ENCODE measurements at places on chromosomes 5 and 9. TPM values are rescaled to one million over a fixed set of nuclear protein-coding genes. Genes with fewer than 3 reads are reported as not detected.

Gene NR5A1
- 0.10 TPM for total RNA-seq

Gene TMEM38B
- 13.8 TPM for total RNA-seq

Gene NOXA1
- 1.4 TPM for total RNA-seq

Gene DRD1
- total RNA-seq: 2.3 TPM

Gene TMC1
- total RNA-seq: 0.89 TPM

- H3K27ac ChIP-seq: no peak overlapping the region
- H3K4me1 ChIP-seq: no peaks in the 10 kb centered on the region
- DNase-seq: no peak
- H3K27me3 ChIP-seq: no peaks in the 10 kb centered on the region
- H3K4me3 ChIP-seq: no peak overlapping the region
These were observed 37.0 kb downstream of the DPYSL3 start for GRCh38 chr5:147472664-147473475.

GRCh38 chr9:93010056-93010455 is 48.4 kb upstream of the SUSD3 start:
- H3K4me1 ChIP-seq: peaks cover 10% of the 10 kb centered on the region
- no peaks in the 10 kb centered on the region for H3K27me3 ChIP-seq
- H3K27ac ChIP-seq: no peak overlapping the region
- H3K36me3 ChIP-seq: peaks cover 44% of the 10 kb centered on the region

DNA sequence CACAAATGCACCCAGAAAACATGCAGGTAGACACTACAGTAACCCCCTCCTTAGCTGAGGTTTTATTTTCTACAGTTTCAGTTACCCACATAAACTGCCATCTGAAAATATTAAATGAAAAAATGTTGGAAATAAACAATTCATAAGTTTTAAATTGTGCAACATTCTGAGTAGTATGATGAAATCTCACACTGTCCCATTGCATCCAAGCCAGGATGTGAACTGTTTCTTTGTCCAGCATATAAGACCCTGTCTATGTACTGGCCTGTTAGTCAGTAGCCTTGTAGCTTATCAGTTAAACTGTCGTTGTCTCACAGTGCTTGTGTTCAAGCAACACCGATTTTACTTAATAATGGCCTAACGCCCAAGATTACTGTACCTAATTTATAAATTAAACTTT is 630.5 kb downstream of the ANXA1 start:
- no peaks in the 10 kb centered on the region for H3K27me3 ChIP-seq
- no peak overlapping the region for H3K4me3 ChIP-seq
- no peaks in the 10 kb centered on the region for H3K36me3 ChIP-seq

GRCh38 chr5:137470111-137470920 is 28.8 kb downstream of the SPOCK1 start:
- H3K4me1 ChIP-seq: no peaks in the 10 kb centered on the region
- DNase-seq: no peak
- no peak overlapping the region for H3K4me3 ChIP-seq
- no peaks in the 10 kb centered on the region for H3K27me3 ChIP-seq
- no peak overlapping the region for H3K27ac ChIP-seq
- H3K36me3 ChIP-seq: no peaks in the 10 kb centered on the region

DNA sequence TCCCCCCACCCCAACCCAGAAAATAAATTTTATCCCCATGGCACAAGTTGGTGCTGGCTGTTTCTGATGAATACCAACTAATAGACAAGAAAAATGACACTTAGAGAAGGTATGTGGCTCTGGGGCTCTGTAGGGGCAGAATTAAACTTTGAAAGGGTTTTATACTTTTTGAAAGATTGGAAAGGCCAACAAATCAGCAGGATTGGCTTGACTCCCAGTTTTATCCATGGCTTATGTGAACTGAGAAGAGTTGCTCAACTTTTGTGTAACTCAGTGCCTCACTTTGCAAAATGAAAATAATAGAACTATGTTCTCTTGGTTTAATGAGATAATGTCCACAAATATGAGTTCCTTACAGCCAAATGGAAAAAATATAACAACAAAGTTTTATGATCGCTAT is 288.9 kb upstream of the KIF2A start:
- H3K4me3 ChIP-seq: no peak overlapping the region
- H3K27ac ChIP-seq: no peak overlapping the region
- no peaks in the 10 kb centered on the region for H3K27me3 ChIP-seq
- H3K4me1 ChIP-seq: no peaks in the 10 kb centered on the region

- no peak for DNase-seq
- H3K27ac ChIP-seq: no peak overlapping the region
- H3K4me1 ChIP-seq: no peaks in the 10 kb centered on the region
- H3K36me3 ChIP-seq: no peaks in the 10 kb centered on the region
- no peak overlapping the region for H3K4me3 ChIP-seq
- no peaks in the 10 kb centered on the region for H3K27me3 ChIP-seq
These were observed 68.6 kb upstream of the STARD4 start for GRCh38 chr5:111580956-111581355.

DNA sequence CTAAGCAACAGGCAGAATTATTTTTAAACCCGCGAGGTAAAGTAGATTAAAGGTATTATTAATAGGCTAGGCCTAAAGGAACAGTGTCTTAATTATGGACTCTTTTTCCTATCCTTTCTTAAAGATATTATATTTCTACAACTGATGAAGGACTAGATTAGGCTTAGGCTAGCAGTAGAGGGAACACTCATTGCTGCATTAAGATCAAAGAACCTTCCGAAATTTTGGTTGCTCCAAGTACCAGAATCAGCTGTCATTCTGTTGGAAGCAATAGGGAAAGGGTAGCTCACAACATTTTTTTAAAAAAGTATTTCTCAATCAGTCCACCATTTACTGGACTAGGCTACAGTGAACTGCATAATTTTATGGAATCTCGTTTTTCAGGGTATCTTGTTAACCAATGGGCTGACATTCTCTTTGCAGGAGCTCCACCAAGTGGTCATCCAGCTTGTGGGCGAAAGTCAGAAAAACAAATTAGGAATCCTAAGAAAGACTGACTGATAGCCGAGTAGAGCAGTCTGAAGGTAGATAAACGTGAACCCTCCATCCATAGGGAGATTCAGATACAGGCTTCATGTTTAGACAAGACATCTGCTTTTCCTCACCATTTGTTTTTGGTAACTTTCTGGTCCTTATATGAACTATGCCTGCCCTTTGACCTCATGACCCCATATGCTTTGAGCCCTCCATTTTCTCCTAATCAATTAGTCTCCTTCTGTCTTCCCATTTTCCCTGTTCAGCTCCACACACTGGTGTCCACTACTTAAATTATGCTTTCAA is 103.6 kb upstream of the CHD1 start:
- H3K27ac ChIP-seq: no peak overlapping the region
- no peaks in the 10 kb centered on the region for H3K36me3 ChIP-seq
- DNase-seq: peak; percentile 42
- H3K4me3 ChIP-seq: no peak overlapping the region

DNA sequence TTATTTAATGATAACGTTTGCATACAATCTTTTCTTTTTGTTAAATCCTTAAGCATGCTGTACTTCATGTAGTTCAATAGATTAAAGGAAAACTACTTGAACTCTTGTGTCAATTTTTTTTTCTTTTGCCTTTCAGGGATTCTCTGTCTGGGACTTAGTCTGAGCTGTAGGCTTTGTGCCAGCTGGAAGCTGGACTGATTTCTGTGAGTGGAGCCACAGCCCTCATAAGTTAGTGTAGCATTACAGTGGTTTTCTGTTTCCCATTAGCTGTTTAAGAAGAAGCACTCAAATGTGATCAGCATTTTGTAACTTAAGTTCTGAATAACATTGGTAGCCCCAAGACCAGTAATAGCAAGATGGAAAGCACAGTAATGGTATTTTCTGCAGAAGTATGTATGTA is 330.6 kb upstream of the MEF2C start:
- DNase-seq: peak; percentile 40
- H3K4me3 ChIP-seq: no peak overlapping the region
- H3K27ac ChIP-seq: no peak overlapping the region
- no peaks in the 10 kb centered on the region for H3K36me3 ChIP-seq
- H3K4me1 ChIP-seq: no peaks in the 10 kb centered on the region

DNA sequence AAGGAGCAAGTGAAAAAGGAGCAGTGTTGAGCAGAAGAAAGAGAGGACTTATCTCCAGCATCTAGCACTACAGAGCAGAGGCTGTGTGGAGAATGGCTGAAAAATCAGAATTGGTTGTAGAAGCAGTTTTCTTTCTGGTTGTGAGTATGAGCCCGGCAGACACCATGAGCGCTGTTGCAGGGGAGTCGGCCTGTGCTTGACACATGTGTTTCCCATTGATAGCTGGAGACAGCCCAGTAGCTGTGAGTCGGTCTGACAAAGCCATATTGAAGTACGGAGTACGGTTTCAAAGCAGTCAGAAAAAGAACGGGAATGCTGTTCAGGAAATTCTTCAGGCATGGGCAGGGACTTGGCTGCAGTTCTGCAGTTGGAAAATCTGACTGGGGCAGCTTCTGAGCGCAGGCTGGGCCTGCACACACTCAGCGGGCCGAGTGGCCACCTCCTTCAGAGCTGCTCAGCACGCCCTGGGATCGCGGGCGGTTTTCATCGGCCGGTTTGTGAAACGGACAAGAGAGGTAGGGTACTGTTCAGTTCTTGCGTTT is at the start of gene SGCD:
Gene SGCD, plus strand, starts transcription at position 447 of the 542 bp plus-strand sequence.
- peak; percentile 53 for DNase-seq
- H3K4me1 ChIP-seq: peaks cover 8% of the 10 kb centered on the region
- H3K4me3 ChIP-seq: peak within 1 kb of the TSS; percentile 44
- H3K27ac ChIP-seq: peak within 1 kb of the TSS; percentile 80

DNA sequence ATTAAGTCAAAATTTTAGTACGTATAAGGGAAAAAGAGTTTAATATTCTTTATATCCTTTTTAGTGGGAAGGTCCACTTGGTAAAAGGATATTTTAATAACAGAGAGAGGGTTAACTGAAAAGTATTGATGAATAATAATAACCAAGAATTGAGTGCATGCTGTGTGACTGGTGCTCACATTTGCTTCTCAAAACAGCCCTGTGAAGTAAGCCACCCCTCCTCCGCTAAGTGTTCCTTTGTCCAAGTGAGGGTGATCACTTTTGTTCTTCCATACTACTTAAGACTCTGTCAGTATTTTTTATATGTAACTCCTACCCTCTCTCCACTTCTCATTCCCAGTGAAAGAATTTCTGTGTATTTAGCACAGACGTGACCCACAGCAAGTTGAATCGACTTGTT is 51.5 kb downstream of the SLC44A1 start:
- no peak for DNase-seq
- H3K27me3 ChIP-seq: no peaks in the 10 kb centered on the region
- peaks cover 4% of the 10 kb centered on the region for H3K36me3 ChIP-seq
- peak overlapping the region; percentile 65 for H3K27ac ChIP-seq
- H3K4me1 ChIP-seq: peaks cover 11% of the 10 kb centered on the region

DNA sequence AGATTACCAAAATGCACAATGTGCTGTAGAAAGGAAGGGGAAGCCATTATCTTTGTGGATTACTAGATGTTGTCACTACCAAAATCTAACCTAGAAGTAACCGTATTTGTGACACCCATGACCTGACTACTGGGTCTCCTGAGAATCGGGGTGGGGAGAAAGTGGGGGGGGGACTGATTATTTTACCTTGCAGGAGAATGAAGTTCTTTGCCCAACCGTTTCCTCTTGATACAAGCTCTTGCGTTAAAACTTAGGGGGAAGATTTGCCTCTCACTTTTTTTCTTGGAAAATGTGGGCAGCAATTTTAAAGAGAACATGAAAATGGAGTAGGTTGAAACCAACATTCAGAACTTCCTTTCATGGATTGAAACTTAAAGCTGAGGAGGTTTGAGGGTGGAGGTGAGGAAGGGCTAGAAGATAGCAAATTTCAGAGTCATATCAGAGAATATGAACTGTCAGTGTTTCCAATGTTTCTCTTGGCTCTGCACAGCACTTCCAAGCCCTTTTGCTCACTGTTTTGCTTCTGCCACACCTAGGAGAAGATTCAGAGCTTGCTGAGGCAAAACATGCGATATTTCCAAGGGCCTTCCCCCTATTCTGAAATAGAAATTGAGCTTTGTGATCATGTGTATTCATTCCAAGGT is 280.8 kb downstream of the AOPEP start:
- H3K27ac ChIP-seq: peak overlapping the region; percentile 75
- H3K4me3 ChIP-seq: peak overlapping the region; percentile 49
- DNase-seq: no peak
- H3K36me3 ChIP-seq: peaks cover 4% of the 10 kb centered on the region

DNA sequence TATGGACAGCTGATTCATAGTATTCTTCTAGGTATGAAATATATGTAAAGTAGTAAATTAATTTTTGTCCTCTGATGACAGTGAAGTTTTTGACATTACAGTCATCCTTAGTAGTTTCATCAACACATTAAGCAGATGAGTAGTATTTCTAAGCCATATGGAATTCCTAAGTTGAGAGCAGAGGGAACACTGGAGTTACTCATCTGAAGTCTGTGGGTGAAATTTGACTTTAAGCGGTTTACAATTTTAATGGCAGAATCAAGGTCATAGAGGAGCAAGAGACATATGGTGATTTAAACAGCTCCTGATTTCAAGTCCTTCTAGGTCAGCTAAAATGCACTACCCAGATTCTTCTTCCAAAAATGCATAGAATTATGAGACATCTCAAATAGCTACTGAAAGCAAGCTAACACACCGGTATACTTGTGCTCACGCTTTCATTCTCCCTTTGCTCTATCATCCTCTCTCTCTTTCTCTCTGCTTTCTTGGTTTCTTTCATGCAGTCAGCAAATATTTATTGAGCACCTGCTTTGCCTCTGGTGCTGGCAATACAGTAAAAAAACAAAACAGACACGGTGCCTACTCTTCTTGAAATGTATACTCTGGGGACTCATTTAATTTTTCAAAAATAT is 235.9 kb downstream of the FER start:
- no peak for DNase-seq
- H3K4me1 ChIP-seq: no peaks in the 10 kb centered on the region
- H3K27me3 ChIP-seq: no peaks in the 10 kb centered on the region
- H3K27ac ChIP-seq: no peak overlapping the region

- no peak for DNase-seq
- no peaks in the 10 kb centered on the region for H3K27me3 ChIP-seq
- H3K27ac ChIP-seq: peak overlapping the region; percentile 42
- no peaks in the 10 kb centered on the region for H3K4me1 ChIP-seq
- H3K36me3 ChIP-seq: no peaks in the 10 kb centered on the region
These were observed 15.4 kb downstream of the ARHGEF37 start for GRCh38 chr5:149596712-149597111.

DNA sequence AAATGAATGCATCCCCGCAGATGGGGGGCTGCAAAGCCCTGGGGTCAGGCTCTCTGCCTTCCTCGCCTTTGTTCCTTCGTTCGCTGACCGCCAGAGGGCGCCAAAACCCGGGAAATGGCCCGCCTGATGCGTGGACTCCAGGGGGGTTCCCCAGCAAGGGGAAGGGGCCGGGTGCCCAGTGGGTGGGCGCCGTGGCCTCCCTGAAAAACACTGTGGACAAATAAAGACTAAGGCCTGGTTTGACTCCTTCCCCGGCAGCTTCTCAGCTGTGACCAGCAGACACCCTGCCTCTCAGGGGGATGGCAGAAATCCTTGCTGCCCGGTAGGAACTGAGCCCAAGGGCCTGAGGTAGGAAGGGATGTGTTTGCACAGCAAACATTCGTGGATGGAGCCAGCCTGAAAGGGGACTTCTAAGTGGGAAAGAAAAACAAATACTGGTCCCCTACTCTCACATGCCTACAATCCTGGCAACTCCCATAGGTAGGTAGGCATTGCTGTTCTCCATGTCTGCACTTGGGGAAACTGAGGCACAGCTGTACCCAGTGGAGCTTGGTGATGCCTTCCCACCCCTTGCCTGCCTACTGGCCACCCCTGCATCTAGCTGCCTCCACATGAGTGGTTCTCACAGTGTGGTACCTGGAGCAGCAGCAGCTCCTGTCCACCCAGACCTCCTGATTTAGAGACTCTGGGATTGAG is 57.7 kb downstream of the DUSP1 start:
- no peaks in the 10 kb centered on the region for H3K36me3 ChIP-seq
- no peak overlapping the region for H3K4me3 ChIP-seq

GRCh38 chr5:89232139-89232603 is 349.2 kb upstream of the MEF2C start:
- no peaks in the 10 kb centered on the region for H3K4me1 ChIP-seq
- no peak for DNase-seq
- H3K27me3 ChIP-seq: no peaks in the 10 kb centered on the region

All from spinal cord (tissue), 10 donors.